ENCODE measurements at places on chromosomes 4 and X.
A peak's percentile ranks its signal among the peaks of the same experiment; 100 is the strongest.

GRCh38 chr4:118931786-118932185 is 43.1 kb downstream of the SYNPO2 start:
- DNase-seq: no peak

DNA sequence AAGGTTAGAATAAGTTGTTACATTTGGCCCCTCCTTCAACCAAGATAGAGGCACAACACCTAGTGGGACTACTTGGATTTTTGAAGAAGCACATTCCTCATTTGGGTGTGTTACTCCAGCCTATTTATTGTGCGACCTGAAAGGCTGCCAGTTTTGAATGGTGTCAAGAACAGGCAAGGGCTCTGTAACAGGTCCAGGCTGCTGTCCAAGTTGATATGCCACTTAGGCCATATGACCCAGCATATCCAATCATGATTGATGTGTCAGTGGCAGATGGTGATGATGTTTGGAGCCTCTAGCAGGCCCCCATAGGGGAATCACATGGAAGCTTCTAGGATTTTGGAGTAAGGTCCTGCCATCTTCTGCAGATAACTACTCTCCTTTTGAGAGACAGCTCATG is 35.5 kb upstream of the UGT2B4 start:
- DNase-seq: no peak

DNA sequence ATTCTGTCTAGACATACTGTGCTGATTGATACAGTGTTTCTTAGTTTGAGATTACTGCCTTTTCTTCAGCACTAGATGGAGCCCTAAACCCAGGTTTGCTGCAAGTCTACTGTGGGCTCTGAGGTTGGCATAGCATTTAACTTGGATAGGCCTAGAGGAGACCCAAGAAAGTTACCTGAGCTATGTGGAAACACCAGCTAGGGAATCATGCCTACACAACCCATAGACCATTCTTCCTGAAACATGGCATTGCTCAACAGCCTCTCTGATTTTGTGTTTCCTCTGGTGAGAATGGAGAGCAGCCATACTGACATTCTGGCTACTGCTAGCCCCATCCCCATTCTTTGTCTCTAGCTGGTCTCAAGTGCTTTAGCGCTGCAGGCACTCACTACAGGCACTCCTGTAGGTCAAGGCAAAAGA is 287.7 kb upstream of the PCDH18 start:
- peak; percentile 63 for DNase-seq

DNA sequence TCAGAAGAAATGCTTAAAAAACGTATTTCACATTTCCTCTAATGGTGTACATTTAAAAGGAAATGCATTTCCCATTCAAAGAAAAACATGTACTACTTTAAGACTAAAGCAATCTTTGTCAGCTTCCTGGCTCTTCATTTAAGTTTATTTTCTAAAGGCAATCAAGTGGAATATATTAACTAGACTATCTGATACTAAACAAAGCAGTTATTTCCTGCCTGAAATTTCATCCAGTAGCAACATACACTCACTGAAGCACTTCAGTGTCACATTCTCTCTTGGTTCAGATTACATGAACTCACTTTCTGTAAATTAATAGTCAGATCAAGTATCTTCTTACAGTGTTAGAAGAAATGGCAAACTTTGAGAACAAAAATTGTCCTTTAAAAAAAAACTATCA is 42.5 kb downstream of the LRBA start:
- DNase-seq: no peak

- DNase-seq: no peak
Observed at GRCh38 chrX:124395145-124395880, 49.0 kb downstream of the SH2D1A start.

Measured in fibroblast of mammary gland (primary cell).